ENCODE measurements at places on chromosomes 2 and 18. TPM values are rescaled to one million over a fixed set of nuclear protein-coding genes. Genes with fewer than 3 reads are reported as not detected.

Gene RAX
- not detected for total RNA-seq

- DNase-seq: peak; percentile 84
These were observed 25.4 kb upstream of the OTOF start for GRCh38 chr2:26503231-26503880.

DNA sequence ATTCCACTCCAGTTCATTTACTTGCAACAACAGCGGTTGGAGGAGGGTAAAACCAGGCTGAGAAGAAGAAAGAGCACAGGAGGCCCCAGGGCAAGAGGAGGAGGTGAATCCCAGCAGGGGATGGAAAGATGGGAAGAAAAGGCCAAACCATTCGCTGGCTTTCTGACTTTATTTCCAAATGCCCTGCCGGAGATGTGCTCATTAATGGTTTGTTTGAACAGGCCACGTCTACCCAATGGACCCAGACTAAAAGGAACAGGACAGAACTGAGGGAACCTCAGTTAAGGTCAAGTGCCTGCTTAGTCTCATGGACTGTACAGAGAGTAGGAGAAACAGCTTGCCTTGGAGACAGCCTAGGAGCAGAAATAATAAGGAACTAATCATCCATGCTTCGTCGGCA lies 121.6 kb upstream of the NDUFV2 start:
- DNase-seq: no peak

Gene HOXD13
- 3.8 TPM for total RNA-seq

DNA sequence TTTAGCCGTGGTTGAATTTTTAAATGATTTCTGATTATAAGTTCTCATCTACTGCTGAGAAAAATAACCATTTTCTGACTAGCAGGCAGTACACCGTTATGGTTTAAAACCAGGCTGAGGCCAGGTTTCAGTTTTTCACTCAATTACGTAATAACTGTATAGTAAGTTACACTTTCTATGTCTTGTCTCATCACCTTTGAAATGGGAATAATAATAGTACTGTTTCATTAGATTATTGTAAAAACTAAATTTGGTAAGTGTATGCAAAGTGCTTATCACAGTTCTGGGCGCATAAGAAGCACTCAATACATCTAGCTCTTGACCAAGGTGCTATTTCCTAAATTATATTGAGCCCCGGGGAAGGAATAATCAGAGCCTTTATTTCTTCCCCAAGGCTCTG lies 76.8 kb downstream of the LIMS1 start:
- no peak for DNase-seq

DNA sequence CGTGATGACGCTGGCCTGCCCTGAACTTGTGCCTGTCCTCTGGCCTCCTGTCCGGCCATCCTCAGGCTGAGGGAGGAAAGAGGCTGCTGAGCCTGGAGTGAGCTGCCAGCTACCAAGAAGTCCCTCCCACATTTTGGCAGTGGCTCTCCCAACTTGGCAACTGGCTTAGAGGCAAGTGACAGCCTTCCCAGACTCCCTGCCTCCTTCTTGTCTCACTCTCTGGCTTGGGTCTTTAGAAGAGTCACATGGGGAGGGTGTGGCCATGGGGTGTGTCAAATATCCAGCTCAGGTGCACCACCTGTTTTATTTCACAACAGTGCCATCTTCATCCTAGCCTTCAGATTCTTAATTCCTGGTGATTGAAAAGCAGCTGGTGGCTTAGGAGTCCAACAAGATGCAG lies 222.9 kb downstream of the PRKCE start:
- DNase-seq: no peak

Gene CUL3
- total RNA-seq: 47.8 TPM

Gene IL1B
- total RNA-seq: 0.86 TPM

Gene QPCT
- 37.4 TPM for total RNA-seq

- no peak for DNase-seq
These were observed 90.1 kb upstream of the NEDD4L start for GRCh38 chr18:57953883-57954282.

Gene UGT1A4
- total RNA-seq: not detected

Gene PKP4
- total RNA-seq: 32.2 TPM

Gene PRKAG3
- not detected for total RNA-seq

Gene LAMA1
- total RNA-seq: 6.2 TPM

Gene CRYGD
- not detected for total RNA-seq

DNA sequence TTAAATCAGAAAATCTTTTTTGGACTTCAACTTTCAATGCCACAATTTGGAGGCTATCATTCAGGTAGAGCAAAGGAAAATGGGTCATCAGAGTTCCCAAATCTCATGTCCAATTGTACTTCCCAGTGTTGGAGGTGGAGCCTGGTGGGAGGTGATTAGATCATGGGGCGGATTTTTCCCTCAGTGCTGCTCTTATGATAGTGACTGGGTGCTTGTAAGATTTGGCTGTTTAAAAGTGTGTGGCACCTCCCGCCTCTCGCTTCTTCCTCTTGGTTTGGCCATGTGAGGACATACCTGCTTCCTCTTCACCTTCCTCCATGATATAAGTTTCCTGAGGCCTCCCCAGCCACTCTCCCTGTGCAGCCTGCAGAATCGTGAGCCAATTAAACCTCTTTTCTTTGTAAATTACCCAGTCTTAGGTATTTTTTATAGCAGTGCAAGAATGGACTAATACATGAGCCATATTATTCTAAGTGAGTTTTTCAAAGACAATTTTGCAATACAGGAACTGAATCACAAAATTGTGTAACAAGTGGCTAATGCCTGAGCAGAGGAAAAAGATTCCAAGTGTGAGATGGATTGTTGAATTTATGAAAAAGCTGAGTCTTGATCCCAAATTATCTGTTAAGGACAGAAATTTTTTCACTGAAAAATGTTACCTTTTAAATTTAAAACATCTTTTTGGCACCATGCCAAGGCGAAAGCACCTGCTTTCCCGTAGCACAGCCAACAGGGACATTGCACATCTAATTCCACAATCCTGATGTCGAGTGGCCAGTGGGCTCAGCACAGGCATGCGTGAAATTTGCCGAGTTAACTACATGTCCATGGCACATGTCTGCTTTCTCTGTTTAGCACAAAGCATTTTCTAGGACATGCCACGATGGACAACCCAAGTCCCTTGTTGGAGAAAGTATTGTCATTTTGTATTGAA lies 150.9 kb downstream of the COL6A3 start:
- DNase-seq: peak; percentile 88

DNA sequence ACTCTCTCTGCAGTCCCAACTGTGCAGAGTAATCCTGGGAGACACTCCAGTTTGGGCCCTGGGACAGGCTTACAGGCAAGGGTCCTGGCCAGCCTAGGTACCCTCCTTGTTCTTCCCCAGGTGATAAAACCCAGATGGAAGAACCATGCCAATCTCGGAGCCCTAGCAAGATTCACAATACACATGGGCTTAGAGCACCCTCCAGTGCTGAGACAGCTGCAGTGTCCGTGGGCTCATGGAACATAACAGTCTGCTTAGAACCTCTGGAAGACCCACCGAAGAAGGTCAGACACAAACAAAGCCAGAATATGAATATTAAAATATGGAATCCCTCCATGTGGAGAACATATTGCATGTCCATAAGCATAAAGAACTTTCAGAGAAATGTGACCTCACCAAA lies 568.1 kb downstream of the KCNJ3 start:
- no peak for DNase-seq

DNA sequence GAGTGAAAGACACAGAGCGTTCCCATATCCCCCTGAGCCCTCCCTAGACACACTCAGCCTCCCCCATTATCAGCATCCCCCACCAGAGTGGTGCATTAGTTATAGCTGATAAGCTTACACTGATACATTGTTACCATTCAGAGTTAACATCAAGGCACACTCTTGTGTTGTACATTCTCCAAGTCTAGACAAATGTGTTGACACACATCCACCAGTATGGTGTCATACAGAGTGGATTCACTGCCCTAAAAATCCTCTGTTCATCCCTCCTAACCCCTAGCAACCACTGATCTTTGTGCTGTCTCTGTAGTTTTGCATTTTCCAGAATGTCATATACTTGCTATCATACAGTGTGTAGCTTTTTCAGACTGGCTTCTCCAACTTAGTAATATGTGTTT lies 78.0 kb upstream of the RPL31 start:
- peak; percentile 44 for DNase-seq

DNA sequence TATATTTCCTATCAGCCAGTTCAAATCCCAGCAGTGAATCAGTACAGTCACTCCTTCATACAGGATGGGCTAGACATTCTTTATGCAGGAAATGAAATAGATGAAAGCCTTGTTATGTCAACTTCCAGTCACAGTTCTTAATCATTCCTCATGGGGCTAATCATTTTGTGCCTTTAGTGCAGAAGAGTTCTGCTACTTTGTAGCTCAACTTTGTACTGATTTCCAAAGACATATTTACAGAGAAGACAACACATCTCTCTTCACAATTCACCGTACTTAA lies 593.9 kb upstream of the NETO1 start:
- DNase-seq: peak; percentile 28

DNA sequence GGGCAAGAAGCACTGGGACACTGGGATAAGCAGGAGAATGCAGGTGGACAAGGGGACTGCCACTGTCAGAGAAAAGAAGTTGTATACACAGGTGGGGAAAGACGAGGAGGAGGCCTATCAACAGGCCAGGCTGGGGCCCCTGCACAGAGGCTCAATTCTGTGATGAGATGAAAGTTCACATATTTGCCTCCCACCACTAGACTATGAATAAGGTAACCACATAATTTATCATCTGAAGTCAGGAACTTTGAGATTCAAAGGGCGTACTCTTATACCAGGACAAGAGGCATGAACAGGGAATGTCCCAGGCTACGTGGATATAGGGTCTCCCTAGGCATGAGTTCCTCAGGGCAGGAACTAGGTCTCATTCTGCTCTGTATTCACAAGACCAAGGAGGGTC lies 34.2 kb downstream of the RNU4ATAC start:
- no peak for DNase-seq

- DNase-seq: no peak
These were observed 14.3 kb downstream of the EPB41L3 start for GRCh38 chr18:5529471-5529870.

- no peak for DNase-seq
These were observed 2.7 kb downstream of the NCL start for GRCh38 chr2:231461516-231461971.

- peak; percentile 93 for DNase-seq
These were observed 161.1 kb downstream of the ARL4C start for GRCh38 chr2:234335661-234336228.

Gene RFTN2
- 2.1 TPM for total RNA-seq

DNA sequence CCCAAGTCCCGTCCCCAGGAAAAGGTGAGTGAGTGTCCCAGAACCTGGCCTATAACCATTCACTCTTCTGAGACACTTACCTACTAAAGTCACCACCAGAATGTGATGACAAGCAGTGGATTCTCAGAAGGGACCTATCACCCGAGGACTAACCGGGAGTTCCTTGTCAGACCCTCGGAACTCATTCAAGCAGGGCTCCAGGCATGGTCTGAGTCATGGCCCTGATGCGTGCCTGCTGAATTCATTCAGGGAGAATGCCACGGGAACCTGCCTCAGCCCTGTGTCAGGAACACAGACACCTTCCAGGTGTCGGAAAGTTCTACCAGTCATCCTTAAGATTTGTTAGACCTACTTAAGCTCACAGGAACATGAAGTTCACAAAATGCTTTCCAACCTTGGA lies 29.8 kb downstream of the ALPK2 start:
- peak; percentile 31 for DNase-seq

Measured in GM23248 (cell line).